ENCODE measurements at places on chromosomes 3 and 15.

DNA sequence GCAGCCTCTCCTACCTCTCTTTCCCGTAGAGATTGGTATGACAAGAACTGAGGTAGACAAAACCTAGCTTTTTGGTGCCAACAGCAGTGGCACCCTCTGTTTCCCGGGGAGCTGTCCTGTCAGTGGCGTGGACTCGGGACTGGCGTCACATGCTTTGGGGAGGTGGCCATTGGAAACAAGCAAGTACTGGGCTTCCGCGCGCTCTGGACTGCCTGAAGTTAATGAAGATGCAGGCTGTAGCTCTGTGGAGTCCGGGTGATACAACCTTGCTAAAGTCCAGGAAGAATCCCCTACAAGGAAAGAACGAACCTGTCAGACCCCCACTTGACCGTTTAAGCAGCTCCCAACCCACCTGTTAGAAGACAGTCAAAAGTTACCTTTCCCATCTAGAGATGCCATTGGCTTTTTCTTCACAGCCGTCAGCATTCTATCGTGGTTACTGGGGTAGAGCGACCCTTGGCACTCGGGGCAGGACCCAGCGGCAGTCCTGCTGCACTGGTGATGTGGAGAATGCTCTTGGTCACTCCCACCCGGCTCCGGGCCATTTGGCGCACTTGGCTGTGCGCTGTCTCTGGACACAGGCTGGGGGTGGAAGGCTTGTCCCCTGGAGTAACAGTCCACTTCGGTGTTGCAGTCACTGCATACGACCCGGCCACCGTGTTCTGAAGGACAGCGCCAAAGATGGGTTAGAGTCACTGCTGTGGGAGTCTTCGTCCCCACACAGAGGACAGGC is 120.5 kb downstream of the LRIG1 start:
- DNase-seq: no peak

DNA sequence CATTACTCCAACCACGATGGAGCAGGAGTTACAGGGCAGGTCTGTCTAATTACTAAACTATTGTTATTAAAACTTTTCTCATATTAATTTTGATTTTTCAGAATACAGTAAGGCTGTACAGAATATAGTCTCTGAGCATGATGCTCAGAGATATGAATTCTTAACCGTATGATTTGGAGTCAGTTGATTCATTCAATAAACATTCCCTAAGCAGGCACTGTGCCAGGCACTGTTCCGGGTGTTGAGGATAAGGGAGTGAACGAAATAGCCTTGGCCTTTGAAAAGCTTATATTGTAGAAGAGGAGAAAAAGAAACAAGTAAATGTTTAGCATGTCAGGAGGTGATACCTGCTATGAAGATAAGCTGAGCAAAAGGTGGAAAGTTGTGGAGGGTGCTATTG is 187.3 kb downstream of the KCNAB1 start:
- no peak for DNase-seq

DNA sequence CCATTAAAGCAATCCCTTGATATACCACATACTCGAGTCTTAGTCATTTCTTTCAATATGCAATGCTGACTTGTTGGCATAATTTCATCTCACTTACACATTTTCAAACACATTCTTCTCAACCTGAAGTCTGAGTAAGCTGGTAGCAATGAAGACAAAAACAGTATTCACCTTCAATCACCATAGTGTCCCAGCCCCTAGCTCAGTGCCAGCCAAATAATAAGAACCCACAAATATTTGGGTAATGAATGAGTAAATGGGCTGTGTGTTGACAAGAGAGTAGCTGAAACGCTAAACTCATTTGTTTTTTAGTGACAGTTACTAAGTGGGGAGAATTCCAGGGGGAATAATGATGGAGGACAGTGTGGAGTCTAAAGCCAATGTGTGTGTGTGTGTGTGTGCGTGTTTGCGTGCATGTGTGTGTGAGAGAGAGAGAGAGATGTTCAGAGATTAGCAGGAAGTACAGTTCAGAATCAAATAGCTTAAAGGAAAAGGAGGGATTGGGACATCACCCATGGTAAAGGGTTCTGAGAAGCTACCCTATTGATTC is 165.7 kb downstream of the GAP43 start:
- no peak for DNase-seq

- no peak for DNase-seq
Observed at GRCh38 chr15:70252951-70253320, 155.2 kb upstream of the TLE3 start.

DNA sequence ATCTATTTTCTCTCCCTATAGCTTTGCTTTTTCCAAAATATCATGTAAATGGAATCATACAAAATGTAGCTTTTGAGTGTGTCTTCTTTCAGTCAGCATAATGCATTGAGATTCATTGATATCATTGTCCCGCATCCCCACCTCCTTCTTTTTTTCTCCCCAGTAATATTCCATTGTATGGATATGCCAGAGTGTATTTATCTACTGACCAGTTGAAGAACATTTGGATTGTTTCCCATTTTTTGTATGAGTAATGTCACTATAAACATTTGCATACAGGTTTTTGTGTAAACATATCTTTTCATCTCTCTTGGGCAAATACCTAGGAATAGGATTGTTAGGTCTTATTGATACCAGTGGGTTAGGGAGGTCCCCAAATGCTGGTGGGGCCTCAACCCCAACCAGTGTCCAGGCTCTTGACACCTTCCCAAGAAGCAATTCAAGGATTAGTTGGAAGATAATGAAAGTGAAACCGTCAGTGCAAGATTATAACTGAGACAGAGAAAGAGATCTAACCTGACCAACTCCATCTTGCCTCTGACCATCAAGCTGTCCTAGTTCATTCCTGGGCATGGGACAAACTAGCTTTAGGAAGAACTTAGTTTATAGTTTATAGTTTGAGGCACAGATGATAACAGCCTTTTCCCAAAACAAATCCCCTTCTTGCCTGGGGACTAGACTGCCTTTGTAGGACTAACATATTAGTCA is 7.4 kb upstream of the SLC33A1 start:
- no peak for DNase-seq

DNA sequence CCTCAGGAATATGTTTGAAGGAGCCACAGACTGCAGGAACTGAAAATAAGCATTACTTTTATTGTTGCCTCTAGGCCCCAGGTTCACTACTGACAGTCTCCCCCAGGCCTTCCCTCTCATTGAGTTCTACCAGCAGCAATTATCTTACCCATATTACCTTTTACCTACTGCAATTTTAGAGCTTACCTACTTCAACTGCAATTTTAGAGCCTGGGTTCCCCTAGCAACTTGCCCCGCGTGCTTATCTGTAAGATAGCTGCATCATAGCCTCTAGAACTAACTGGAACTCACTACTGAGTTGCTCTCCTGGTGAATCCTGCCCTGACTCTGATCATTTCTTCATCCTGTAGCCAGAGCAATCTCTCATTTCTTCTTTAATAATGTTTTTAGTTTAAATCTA is 29.2 kb upstream of the WWTR1 start:
- DNase-seq: no peak

DNA sequence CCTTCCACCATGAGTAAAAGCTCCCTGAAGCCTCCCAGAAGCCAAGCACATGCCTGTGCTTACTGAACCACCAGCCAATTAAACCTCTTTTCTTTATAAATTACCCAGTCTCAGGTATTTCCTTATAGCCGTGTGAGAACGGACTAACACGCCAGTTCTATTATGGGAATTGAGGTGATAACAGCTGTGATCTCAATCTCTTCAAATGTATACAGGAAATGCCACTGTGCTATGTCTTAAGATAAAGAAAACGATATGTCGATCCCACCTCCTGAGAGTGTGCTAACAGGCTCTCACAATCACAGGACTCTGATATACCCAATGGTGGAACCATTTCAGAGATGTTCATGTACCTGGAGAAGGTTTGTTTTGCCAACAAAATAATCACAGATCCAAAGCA is 26.2 kb downstream of the CHSY1 start:
- no peak for DNase-seq

DNA sequence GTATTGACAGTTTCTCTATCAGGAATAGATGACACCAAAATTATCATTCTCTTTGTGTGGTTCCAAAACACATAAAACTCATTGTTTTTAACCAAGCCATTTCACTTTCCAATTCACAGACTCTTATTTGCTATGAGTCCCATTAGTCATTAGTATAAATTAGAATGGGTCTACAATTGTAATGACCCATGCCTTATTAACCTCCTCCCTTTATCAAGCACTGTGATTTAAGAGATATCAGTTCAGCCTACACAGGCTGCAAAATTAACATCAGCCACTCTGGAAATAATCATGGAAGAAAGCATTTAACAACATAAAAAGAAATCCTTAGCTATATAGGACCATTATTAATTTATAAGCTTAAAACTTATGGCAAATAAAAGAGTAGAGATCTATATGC is 440.6 kb downstream of the GBE1 start:
- DNase-seq: no peak

- no peak for DNase-seq
Observed at GRCh38 chr3:170493712-170494182, 75.1 kb downstream of the CLDN11 start.

- peak; percentile 65 for DNase-seq
Observed at GRCh38 chr15:68032672-68033071, 21.4 kb upstream of the PIAS1 start.

DNA sequence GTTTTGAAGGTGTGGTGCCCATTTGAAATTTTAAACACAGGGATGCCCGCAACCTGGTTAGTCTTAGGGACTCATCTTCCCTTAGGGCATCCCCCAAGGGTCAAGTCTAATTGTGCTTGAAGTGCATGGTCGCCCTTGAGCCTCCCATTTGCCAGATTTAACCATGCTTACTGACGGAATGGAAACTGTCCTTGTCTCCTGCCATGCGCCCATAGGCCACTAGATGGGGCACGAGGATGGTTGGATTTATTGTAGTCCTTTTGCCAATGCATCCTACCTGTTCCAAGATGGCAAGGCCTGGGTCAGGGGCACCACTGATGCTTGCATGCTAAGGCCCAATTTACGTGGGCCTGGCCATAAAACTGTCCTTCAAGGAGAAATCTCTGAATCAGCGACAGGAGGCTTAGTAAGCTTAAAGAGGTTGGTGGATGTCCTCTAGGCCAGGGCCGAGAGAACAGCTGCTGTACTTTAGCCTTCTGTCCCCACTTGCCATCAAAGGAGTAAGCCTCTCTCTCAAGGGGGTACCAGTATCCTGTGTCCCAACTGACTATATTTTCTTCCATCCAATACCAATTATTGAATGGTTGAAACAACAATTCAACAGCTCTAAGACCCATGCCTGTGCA is 355.4 kb downstream of the OTOL1 start:
- peak; percentile 8 for DNase-seq

GRCh38 chr3:50483374-50483773 is 20.1 kb downstream of the CACNA2D2 start:
- DNase-seq: no peak

GRCh38 chr3:172915911-172916514 is 165.5 kb downstream of the ECT2 start:
- no peak for DNase-seq

- no peak for DNase-seq
Observed at GRCh38 chr3:4504340-4505261, 11.5 kb downstream of the ITPR1 start.

DNA sequence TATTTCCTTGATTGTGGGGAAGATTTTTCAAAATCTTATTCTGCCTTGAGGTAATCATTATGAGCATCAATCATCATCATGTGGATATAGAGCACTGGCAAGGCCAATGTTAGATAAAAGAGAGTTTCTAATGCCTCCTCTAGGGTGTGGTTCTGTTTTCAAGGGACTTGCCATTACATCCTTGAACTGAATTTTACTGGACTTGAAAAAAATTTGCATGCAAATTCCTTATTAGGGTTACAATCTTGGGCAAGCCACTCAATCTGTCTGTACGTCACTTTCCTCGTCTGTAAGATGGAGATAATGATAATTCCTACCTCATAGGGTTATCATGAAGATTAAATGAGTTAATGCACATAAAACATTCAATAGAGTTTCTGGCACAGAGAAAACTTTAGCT is 156.2 kb upstream of the WNT5A start:
- DNase-seq: no peak

- DNase-seq: no peak
Observed at GRCh38 chr3:98994128-98994762, 92.8 kb upstream of the DCBLD2 start.

DNA sequence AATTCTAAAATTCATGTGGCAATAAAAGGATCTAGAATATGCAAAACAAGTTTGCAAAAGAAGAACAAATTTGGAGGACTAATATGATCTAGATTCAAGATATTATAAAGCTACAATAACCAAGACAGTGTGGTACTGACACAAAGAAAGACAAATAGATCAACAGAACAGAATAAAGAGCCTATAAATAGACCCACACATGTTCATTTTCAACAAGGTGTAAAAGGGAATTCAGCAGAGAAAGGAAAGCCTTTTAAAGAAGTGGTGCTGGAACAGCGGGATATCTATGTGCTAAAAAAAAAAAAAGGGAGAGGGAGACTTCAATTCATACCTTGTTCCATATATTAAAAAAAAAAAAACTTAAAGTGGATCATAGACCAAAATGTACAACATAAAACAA is 149.0 kb downstream of the WDR76 start:
- no peak for DNase-seq

- DNase-seq: no peak
Observed at GRCh38 chr3:127044996-127045395, 62.1 kb downstream of the PLXNA1 start.

DNA sequence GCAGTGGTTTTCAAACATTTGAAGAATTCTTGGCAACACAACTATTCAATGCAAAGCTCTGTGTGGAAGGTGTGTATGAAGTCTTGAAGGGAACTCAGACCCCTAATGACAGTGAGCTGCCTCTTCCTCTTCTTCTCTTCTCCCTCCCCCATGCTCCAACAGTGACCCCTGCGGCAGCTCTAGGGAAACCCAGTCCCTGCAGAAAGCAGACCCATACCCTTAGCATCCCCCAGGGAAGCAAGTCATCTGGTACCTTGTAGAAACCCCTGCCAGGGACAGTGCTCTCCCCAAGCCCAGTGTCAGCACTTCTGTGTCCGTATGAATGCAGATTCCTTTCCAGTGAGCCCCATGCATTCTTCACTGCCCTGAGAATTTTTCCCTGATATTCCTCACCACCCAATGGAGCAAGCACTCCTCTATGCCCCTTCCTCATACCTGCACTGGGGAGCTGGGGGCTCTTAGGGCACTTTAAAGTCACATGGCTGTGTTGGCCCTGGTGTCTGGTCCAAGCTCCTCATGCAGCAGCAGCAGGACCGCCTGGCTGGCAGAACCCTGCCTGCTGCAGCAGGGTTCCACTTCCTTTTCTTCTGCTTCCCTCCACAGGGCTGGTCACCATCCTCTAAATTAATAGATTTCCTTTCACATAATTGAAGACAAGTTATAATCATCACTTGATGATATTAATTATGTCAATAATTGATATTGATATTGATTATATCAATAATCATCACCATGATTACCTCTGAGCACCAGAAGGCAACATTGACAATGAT is 442.5 kb downstream of the EPHB1 start:
- no peak for DNase-seq
